ENCODE measurements at places on chromosomes 5 and 9. TPM values are rescaled to one million over a fixed set of nuclear protein-coding genes. Genes with fewer than 3 reads are reported as not detected.

GRCh38 chr5:10049858-10050455, 199.7 kb downstream of the ATPSCKMT start:
- no peaks in the 10 kb centered on the region for H3K36me3 ChIP-seq
- no peaks in the 10 kb centered on the region for H3K27me3 ChIP-seq
- H3K4me1 ChIP-seq, result no peaks in the 10 kb centered on the region
- no peak overlapping the region for H3K27ac ChIP-seq
- no peak overlapping the region for H3K4me3 ChIP-seq

- peak overlapping the region; percentile 93 for H3K27ac ChIP-seq
- no peaks in the 10 kb centered on the region for H3K27me3 ChIP-seq
- H3K36me3 ChIP-seq, result no peaks in the 10 kb centered on the region
- DNase-seq, result no peak
- H3K4me3 ChIP-seq, result peak overlapping the region; percentile 82
Observed at GRCh38 chr5:142322747-142323479, 1.9 kb downstream of the SPRY4 start.

ZNF300 gene
- 4.6 TPM for total RNA-seq

GRCh38 chr9:94867281-94867841, 140.9 kb downstream of the AOPEP start:
- H3K4me3 ChIP-seq, result no peak overlapping the region
- peak overlapping the region; percentile 71 for H3K27ac ChIP-seq
- DNase-seq, result peak; percentile 72

CDC14B gene
- total RNA-seq, result 22.0 TPM

PCDHGB7 gene
- 16.0 TPM for total RNA-seq

DNA sequence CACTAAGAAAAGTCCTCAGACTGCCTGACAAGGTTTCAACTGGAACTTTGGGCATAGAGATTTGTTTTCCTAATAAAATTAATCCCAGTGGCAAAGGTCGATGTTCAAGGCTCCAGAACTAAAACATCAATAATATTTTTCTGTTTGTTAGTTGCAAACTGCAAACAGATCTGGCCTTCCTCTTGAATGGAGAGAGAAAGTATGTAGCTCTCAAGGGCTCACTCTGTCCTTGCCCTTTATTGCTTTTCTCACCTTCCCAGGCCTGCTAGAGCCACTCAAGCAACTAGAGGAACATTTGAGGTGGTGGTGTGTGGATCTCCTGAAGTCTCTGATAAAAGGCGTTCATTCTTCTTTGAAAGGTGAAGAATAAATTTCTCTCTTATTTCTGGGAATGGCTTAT, 16.6 kb downstream of the ALDH1A1 start:
- H3K4me1 ChIP-seq, result no peaks in the 10 kb centered on the region
- H3K4me3 ChIP-seq, result no peak overlapping the region
- no peak for DNase-seq
- H3K27me3 ChIP-seq, result no peaks in the 10 kb centered on the region

GRCh38 chr5:73266176-73266738, 93.3 kb downstream of the TMEM174 start:
- H3K4me3 ChIP-seq, result no peak overlapping the region
- H3K36me3 ChIP-seq, result no peaks in the 10 kb centered on the region
- no peak for DNase-seq
- H3K27ac ChIP-seq, result no peak overlapping the region
- H3K27me3 ChIP-seq, result no peaks in the 10 kb centered on the region

NKD2 gene
- not detected for total RNA-seq

- no peak for DNase-seq
- no peaks in the 10 kb centered on the region for H3K4me1 ChIP-seq
- no peak overlapping the region for H3K4me3 ChIP-seq
Observed at GRCh38 chr5:133754575-133755169, 142.3 kb upstream of the FSTL4 start.

FGF18 gene
- 0.16 TPM for total RNA-seq

CCDC171 gene
- total RNA-seq, result 4.8 TPM

GARIN3 gene
- total RNA-seq, result not detected

GRCh38 chr9:108709126-108709525, 146.7 kb downstream of the ACTL7B start:
- DNase-seq, result no peak
- H3K4me3 ChIP-seq, result no peak overlapping the region
- no peaks in the 10 kb centered on the region for H3K4me1 ChIP-seq

Data from breast epithelium (tissue), 4 donors.